Lower leg skin (tissue), 4 donors: ENCODE measurements at places on chromosomes 4 and X.

DNA sequence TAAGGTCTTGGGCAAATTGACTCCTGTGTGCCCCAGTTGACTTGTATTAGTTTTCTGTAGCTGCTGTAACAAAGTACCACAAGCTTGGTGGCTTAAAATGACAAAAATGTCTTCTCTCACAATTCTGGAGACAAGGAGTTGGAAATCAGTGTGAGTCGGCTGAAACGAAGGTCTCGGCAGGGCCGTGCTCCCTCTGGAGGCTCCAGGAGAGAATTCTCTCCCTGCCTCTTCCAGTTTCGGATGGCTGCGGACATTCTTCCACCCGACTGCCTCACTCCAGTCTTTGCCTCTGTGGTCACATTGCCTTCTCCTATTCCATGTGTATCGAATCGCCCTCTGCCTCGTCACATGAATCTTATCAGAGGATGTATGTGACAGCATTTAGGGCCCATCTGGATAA lies 66.0 kb upstream of the PHOX2B start:
- no peak for DNase-seq

GRCh38 chr4:81214881-81215868 lies at the start of gene PRKG2:
TSS of gene PRKG2 (minus strand) at chr4:81215222. CDS start at chr4:81205047, 10,175 bp downstream.
- DNase-seq, result peak; percentile 39

GRCh38 chrX:47143894-47144625 lies 442 bp downstream of the NDUFB11 start:
- peak; percentile 21 for DNase-seq

DNA sequence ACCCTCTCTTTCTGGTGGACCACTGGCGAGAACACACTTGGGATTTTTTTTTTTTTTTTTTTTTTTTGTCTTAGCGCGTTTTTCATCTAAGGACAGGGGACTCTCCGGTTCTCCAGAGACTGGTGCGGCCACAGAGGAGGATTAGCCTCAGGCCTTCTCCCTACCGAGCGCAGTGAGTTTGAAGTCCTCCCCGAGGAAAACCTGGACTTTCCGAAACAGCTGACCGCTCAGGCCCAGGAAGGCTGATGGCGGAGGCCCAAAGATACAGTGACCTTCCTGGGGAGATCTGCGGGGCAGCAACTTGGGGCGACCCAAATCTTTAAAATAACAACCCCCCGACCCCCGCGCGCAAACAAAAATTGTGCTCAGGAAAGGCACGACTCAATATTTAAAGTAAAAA lies 9.2 kb downstream of the NKX3-2 start:
- no peak for DNase-seq

DNA sequence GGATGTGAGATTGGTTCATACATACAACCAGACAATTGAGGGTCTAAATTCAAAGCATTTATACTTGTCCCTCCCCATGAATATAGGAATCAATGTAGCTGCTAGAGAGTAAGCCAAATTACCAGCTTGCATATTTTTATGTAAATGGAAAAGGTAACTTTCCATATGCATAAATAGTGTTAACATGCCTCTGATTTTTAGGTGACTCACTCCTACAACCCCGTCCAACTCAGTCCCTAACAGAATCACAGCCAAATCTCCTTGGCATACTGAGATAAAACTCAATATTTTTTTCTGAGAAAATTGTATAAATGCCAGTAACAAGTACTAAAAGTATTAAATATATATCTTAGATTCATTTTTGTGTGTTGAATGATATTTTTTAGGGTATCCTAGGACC lies 67.2 kb downstream of the INPP4B start:
- no peak for DNase-seq

DNA sequence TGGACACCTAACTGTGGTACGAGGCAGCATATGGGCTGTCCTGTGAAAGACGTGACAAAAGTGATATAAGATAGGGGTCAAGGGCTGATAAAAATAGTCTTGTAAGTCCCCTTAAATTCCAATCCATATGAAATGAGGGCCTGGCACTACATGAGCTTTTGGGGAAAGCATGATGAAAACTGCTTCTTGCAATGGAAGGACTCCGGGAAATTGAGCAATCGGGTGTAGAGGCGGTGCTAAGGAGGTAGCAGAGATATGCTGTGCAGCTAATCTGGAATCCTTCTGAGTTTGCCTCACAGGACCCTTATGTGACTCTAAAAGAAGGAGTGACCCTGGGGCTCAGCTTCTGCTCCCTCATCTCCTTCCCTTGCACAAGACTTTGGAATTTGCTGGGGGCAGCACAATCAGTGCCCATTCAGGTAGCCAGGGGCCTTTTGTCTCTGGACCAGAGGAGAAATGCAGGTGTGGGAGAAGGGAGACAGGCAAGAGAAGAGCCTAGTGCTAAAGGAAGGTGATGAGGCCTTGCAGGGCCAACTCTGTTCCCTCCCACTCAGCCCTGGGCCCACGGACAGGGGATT lies 12.8 kb downstream of the CLDN2 start:
- no peak for DNase-seq

- DNase-seq, result no peak
These were observed 8.2 kb upstream of the ERAS start for GRCh38 chrX:48818098-48818497.

DNA sequence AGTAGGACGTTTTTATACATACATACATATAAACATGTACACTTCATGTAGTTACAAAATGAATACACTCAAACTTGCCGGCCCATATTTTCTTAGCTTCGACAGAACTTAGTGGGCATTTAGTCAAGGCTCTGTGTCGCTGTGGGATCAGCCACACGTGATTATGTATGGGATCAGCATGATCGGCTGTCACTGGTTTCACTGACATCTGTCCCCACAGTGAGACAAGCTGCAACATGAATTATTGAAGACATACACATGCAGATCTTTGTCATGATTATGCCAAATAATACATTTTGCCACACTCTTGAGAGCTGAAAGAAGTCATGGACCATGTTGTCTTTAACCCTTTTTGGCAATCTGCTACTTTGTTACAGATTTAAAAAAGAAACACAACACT lies 38.2 kb upstream of the NAA11 start:
- DNase-seq, result no peak

DNA sequence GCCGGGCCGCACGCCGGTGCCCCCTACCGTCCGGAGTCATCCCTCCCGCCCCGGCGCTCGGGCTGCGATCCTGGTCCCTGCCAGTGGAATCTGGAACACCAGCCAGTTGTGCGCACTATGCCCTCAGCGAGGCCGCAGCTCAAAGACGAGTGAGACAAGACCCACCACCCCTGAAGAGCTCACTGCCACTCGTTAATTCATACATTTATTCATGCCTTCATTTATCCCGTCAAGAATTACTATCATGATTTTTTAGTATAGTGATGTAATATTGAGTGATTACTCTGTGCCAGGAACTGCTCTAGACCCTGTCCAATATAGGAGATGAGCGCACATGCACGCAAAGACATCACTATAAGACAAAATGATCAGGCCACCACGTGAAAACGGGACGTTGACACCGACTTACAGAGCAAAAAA lies 247 bp upstream of the PPA2 start:
- DNase-seq, result peak; percentile 78

GRCh38 chrX:118347736-118348135 lies 1.8 kb downstream of the WDR44 start:
- no peak for DNase-seq

DNA sequence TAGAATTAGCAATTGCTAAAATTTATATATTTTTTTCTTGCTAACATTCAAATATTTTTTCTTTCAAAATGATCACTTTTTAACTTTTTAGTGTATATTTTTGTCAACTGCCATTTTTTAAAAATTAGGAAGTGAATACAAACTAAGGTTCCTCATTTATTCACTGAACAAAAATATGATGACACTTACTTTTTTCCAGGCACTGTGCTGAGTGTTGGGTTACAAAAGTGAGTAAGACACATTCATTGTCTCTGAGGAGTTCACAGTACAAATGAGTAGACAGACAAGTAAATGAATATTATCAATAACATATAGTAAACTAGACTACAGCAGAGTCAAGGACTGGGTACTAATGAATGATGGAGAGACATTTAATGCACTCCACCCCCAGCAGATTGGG lies 543.5 kb downstream of the PDHA2 start:
- no peak for DNase-seq

GRCh38 chrX:33190016-33190415 lies 21.3 kb downstream of the DMD start:
- no peak for DNase-seq

- DNase-seq, result peak; percentile 81
These were observed 78.3 kb downstream of the SLC9A6 start for GRCh38 chrX:136063340-136064079.

DNA sequence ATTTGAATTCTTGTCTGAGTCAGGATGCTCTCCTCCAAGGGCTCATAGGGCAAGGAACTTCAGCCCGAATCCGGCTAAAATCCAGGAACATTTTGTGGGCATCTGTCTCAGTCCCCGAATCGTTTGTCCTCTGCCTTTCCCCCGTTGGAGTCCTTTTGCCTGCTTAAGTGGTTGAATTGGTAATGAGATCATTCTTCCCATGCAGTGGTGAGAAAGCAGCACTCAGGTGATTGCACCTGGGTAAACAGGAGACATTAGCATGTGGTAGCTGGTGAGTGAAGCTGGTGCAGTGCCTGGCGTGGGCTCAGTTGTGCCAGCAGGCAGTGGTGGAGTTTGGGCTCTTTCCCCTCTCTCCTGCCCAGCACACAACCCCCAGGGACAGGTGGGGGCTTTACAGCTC lies 61.9 kb upstream of the MTM1 start:
- no peak for DNase-seq

DNA sequence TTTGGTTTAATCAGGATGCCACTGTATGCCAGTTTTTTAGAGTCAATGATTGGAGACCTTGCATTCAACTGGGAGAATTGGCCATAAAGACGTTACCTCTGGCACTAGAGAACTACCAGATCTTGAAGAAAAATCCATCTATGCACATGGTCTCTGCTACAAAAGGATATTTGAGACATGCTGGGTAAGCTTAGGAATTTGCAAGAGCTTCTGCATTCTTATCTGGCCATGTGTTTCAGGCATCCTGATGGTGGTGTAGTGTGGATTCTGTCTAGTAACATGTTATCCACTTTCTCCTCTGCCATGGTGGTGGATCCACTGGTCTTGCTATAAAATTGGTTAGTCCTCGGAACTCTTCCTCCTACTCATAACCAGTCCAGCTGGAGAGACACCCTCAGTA lies 185.3 kb upstream of the WDFY3 start:
- DNase-seq, result no peak

DNA sequence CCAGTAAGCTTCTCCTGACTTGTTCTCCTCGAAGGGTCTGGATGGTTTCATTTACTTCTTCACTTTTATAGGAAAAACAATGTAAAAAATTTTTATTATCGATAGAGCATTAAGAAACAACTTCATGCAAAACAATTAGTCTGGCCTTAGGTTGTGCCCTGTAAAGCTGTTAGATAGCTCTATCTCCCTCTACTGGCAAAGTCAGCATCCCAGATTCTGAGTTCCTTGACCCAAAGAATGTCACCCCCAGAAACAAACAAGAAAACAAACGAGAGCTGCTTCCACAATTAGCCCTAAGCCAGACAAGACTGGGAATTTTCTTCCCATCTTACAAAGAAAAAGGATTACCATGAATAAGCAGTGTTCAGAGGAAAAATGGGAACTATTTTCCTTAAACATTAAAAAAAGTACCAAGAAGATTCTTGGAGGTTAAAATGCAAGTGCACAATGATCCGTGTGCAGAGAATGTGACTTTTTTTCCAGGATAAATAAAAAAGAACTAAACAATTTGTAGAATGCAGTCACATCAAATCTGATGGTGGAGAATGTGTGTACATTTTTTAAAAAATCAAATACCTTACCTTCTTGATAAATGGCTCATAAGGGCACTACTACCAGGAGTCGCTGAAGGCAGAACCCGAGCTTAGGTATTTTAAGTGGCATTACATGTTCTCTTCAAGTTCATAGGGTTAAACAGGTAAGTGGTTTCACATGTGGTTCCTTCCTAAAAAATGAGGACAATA lies 293.2 kb downstream of the FBXO8 start:
- no peak for DNase-seq

GRCh38 chrX:152465132-152465531 lies 14.0 kb upstream of the GABRA3 start:
- DNase-seq, result no peak

- DNase-seq, result no peak
These were observed 1.3 kb downstream of the YTHDC1 start for GRCh38 chr4:68348577-68348976.

DNA sequence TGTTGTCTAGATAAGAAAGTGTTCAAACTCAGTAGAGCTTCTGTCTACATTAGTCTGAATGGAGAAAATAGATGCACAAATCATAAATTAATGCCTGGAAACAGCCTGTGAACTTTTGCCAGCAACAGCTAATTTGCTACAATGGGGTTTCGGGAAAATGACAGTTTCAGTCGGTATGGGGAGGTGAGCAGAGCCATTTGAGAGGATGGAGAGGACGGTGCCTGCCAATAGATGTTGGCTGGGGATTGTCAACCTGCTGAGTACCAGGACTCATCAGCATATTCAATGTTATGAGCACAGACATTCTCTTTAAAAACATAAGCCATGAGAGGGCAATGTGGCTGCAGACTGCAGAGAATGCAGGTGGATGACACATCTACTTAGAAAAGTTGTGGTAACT lies 230.3 kb upstream of the PCDH18 start:
- DNase-seq, result no peak

- no peak for DNase-seq
These were observed 5.4 kb downstream of the RAB9A start for GRCh38 chrX:13694359-13694758.

- DNase-seq, result no peak
These were observed 88.2 kb upstream of the TFDP3 start for GRCh38 chrX:133306316-133306715.
